Mammary epithelial cell (primary cell): ENCODE measurements at places on chromosomes 13 and 19.

- no peak for DNase-seq
Observed at GRCh38 chr13:111396457-111396856, 76.0 kb downstream of the TEX29 start.

DNA sequence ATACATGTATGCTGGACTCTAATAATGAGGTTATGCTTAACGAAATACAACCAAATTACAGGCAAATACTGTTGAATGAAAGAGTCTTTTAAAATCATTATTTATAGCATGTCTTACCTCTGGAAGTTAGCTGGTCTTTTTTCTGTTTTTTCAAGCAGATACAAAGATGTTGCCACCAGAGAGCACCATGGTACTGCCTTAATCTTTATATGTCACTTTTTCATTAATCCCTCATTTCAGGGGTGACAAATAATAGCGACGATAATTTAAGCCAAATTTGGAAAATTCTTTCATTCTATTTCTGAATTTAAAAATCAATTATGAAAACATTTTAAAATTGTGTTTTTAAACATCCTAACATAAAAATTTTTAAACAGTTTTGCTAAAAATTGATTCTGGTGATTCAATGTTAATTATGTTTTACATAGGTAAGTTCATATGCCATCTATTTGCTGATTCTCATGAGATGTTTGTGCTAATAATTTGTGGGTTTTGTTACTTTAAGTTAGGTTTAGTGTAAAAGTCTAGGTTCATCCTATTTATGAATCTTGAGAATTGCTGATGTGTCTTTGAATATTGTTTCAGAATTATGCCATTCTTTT, 379.3 kb upstream of the SGCG start:
- no peak for DNase-seq

DNA sequence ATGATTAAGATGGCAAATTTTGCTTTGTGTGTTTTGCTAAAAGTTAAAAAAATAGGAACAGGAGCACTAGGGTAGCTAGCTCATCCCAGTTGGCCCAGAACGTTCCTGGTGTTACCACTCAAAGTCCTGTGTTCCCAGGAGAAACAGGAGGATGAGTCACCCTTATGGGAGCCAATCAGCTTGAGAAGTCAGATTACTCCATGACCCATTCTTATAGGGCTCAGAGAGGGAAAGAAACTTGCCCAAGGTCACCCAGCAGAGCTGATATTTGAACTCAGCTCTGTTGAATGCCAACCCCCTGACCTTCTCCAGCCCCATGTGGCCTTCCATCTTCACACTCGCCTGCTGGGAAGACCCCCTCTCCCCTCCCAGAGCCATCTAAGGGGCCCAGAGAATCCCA, 13.0 kb downstream of the NMRK2 start:
- DNase-seq = no peak

DNA sequence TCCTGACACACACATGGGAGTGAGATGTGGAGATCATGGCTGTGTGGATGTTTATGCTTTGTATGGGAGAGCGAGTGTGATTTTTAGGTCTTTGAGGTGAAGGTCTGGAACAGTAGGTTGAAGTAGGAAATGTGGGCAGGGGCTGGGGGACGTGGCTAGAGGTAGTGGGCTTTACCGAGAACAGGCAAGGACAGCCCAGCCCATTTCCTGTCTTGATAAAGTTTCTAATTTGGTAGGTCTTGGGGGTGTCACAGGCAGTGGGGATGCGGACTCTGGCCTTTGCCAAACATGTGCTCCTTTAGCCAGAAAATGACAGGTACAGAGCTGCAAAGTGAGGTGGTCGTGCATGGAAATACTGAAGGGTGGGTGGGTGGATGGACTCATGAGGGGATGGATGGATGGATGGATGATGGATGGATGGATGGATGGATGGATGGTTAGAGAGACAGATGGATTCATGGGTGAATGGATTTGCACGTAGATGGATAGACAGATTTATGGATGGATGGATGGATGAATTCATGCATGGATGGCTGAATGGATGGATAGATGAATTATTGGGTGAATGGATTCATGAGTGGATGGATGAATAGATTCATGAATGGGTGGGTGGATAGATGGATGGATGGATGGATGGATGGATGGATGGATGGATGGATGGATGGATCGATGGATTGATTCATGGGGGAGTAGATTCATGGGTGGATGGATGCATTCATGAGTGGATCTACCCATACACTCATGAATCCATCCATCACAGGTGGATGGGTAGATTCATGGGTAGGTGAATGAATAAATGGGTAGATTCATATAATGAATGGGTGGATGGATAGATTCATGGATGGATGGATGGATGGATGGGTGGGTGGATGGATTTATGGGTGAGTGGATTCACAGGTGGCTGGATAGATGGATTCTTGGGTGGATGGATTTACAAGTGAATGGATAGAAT, 69.3 kb upstream of the USE1 start:
- DNase-seq = no peak

GRCh38 chr13:105153611-105154010, 1381.9 kb downstream of the EFNB2 start:
- no peak for DNase-seq

DNA sequence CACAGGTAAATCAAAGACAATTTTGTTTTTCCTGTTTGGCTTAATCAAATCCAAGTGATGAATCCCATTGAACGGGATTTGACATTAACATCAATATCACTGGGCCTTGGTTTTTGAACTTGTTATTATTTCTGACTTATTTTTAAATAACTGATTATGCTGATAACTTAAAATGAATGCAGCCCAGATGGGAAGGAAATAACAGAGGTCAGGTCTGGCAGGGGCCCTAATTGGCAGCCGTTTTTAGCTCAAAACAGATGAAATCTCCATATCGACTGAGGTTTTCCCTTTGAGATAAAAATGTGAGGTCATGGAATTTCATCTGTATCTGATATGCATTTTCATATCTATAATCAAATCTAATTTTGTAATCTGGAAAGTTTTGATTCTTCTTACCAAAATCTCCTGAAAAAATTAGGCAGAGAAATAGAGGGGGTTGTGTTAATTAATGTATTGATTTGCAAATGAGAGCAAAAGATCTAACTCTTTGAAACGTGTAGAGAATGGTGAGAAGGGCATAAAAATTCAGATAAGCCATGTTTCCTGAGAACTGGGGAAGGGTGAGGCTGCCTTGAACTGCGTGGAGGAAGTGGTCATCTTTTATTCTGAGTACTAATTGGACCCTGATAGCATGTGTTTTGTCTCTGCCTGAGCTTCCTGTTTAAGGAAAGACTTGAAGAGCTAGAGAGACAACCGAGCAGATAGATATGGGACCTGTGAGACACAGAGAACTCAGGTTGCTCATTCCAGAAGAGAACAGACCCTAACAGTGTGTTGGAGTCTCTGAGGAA, 98.2 kb upstream of the C1QTNF9B start:
- DNase-seq = no peak

DNA sequence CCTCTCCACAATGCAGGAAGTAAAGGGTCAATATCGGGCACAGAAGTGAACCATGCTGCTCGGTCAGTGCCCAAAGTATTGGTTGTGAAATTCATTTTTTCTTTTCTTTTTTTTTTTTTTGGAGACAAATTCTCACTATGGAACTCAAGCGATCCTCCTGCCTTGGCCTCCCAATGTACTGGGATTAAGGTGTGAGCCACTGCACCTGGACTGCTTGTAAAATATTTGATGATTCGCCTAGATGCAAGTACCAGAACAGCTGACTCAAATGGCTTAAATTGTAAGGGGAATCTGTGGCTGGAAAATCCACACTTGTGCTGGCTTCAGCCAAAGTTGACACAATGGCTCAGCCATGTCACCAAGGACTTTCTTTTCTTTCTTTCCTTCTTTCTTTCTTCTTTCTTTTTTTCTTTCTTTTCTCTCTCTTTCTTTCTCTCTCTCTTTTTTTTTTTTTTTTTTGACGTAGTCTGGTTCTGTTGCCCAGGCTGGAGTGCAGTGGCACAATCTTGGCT, 43.7 kb downstream of the NUMBL start:
- DNase-seq = peak; percentile 54

DNA sequence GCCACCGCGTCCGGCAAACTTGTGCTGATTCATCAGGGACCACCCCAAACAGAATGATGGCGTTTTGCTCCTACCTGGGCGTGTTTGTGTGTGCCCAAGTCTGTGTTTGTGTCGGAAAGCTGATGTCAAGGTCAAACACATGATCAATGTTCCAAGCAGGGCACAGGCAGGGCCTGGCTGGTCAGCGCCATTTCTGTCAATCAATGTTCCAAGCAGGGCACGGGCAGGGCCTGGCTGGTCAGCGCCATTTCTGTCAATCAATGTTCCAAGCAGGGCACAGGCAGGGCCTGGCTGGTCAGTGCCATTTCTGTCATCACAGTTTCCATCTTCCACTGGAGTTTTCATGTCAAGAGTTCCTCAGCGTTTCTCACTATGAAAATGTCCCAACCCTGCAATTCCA, 14.9 kb upstream of the GRTP1 start:
- DNase-seq = no peak

- DNase-seq = no peak
Observed at GRCh38 chr13:48727241-48728011, 73.7 kb downstream of the CYSLTR2 start.

DNA sequence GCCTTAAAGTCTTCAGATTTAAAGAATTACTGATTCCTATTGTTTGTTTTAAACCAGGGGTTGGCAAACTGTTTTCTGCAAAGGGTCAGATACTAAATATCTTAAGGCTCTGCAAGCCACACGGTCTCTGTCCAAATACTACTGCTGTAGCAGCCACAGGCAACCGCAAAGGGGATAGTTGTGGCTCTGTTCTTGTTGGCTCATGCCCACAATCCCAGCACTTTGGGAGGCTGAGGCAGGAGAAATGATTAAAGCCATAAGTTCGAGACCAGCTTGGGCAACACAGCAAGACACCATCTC, 22.4 kb downstream of the RANBP3 start:
- DNase-seq = no peak

GRCh38 chr19:7213628-7214323, 80.4 kb downstream of the INSR start:
- peak; percentile 27 for DNase-seq

DNA sequence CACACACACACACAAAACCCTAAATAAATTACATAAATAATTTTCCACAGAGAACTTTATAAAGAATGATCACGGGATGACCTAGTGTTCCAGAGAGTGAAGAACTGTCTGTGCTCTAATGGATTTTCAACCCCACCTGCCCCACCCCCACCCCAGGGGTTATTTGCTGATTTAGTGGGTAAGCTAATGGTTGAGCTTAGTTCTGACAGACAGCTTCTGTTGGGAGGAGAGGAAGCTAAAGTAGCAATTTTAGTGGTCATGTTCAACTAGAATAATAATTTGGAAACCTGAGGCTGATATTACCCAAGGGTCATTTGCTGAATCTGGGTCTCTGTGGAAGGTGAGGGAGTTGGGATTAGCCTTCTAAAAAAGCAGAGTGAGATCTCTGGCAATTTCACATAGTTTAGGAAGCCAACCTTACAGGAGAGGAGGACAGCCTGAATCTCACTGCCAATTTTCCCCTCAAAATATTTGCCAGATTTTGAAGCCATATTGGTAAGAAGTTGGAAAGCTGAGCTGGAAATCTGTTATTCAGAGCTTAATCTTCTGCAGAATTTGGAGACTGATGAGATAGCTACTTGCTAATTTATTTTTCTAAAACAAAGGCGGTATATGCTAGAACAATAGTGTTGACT, 68.7 kb downstream of the POSTN start:
- DNase-seq = no peak

DNA sequence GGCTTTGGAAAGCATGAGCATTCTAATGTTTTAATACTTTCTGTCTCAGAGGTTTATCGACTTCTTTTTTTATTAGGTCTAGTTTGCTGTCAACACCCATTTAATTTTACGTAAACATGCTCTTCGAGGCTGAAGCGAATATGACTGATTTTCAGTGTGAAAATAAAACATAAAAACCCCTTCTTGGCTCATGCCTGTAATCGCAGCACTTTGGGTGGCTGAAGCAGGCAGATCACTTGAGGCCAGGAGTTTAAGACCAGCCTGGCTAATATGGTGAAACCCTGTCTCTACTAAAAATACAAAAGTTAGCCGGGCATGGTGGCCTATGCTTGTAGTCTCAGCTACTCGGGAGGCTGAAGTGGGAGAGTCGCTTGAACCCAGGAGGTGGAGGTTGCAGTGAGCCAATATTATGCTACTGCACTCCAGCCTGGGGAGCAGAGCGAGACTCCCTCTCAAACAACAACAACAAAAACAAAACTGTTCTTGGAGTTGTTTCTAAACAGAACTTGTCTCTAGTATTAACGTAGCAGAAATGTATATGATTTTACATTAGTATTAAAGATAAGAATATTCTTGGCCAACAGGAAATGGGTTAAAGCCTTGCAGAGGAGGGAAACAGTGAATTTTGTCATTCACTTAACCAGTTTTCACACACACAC, 7.1 kb upstream of the IGFL3 start:
- DNase-seq = no peak

GRCh38 chr19:5785423-5785822, 877 bp upstream of the PRR22 start:
- DNase-seq = no peak

GRCh38 chr19:43786665-43787064, 5.9 kb upstream of the KCNN4 start:
- no peak for DNase-seq

DNA sequence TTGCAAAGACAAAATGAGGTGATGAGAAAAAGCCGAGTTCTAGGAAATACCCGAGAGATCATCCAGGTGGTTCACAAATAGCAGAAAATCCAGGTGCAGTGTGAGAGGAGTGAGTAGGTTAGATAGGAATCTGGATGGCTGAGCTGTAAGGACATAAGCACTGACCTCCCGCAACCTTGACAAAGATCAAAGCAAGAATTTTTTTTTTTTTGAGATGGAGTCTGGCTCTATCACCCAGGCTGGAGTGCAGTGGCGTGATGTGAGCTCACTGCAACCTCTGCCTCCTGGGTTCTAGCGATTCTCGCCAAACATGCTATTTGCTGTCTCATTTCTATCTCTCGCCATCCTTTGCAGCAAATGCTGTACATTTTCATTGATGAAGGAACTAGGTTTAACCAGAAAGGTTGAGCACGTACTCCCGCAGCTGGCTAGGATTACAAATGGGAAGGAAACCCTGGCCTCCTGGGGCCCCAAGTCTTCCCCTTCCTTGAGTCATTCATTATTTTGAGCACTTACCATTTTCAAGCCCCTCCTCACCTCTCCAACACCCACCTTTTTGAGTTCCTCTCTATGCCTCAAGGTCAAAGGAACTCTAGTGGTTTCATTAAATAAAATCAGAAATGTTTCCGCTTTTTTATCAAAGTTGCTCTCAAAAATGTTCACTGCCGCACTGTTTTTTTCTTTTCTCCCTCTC, 38.8 kb downstream of the NLRP12 start:
- peak; percentile 3 for DNase-seq
